Activated T-cell treated with anti-CD3 and anti-CD28 coated beads, Interleukin-2, amount 50 U/mL, for 48 hours (primary cell): ENCODE measurements at places on chromosomes 1 and 21.
A peak's percentile ranks its signal among the peaks of the same experiment; 100 is the strongest.

GRCh38 chr1:56511364-56511763 is 68.0 kb downstream of the PLPP3 start:
- DNase-seq, result no peak

DNA sequence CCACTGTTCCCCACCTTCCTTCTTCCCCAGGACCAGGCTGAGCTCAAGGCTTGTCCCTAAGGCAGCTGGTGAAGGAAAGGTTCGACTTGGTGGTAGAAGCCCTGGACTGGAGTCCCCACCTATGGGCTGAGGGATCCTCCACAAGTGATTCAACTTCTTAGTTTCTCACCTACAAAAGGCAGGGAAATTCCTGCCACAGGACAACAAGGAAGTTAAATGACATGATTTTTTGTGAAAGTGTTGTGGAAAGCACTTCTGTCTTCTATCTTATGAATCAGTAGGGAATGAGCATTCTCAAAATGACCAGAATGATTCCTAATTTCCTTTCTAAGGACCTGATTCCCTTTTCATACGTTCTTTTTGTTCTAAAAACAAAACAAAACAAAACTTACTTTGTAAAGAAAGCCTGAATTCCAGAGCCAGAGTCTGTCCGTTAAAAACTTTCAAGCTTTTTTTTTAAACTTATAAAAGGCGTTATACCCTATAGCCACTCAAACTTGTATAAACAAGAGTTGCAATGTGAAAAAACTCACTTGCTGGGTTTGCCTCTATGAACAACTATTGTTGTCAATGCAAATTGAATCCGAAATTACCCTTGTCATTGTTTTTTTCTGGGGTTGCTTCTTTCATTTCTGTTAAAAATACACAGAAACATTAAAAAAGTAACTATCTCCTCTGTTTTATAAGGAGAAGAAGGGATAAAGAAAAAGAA is 12.2 kb downstream of the KCNJ15 start:
- no peak for DNase-seq

- DNase-seq, result no peak
These were observed 677 bp upstream of the HSD11B1 start for GRCh38 chr1:209703834-209704504.

DNA sequence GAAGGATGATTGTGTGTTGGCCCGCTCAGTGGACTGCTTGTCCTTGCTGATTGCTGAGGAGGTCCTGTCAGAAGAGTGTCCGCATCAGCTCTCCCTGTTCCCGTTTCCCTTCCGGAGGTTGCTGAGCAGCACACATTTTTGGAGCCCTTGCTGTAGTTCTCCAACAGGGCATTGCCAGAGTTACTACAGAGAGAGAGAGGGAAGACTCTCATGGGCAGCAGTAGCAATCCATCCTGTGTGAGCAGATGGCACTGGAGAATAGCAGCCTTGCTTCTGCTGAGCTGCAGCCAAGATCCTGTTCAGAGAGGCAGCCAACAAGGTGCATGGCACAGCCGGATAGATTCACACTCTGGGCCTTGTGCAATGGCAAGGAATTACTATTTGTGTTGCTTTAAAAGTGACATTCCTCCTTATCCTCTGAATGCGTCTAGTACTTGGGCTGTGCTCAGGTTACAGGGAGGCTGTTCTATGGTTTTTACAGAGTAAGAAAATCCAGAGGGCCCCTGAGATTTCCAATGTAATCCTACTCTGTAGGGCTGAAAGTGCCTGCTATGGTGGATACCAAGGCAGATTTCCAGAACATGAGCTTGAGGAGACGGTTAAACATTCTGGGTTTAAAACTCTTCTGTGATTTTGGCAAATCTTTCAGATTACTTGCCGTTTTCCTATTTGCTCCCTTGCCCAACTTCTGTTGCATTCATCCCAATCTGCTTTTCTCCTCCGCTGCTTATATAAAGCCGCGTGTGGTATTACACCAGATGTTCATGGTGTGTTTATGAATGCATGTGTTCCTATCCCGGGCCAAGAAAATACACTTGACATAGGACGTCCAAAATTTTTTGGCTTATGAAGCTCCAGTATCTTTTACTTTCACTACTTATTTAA is 27.4 kb downstream of the AK4 start:
- no peak for DNase-seq

GRCh38 chr1:147168626-147169058 is 3.6 kb downstream of the PRKAB2 start:
- no peak for DNase-seq

DNA sequence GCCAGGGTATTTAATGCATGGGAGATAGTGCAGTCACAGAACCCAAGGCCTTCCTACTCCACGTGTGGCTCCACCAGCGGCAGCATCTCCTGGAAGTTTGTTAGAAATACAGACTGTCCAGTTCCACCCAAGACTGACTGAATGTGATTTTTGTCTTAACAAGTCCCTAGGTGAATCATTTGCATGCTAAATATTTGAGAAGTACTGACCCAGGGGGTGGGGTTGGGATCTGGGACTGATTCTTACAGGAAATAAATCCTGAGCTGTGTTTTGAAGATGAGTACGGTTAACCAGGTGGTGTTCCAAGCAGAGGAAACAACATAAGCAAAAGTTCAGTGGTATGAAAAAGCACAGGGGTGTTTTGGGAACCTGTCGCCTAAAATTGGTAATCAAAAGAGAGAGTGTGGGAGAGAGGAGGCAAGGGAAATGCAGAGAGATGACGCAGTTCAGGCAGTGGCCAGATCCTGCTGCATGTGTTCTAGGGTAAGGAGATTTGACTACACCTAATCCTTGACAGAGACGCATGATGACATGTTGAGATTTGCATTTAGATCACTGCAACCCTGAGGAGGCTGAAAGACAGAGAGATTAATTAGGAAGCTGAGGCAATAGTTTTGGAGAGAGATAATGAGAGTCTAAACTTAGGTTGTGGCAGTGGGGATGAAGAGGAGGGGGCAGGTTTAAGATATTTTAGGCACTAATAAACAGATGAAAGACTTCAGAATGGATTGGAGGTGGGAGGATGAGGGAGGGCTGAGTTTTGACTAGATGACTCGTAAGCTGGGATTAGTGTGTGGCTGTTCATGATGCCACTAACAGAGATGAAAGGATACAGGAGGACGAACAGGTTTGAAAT is 3.7 kb upstream of the ZNF326 start:
- DNase-seq, result no peak

- no peak for DNase-seq
These were observed 756 bp downstream of the RLF start for GRCh38 chr1:40161888-40162397.

GRCh38 chr1:86436041-86436440 is 12.1 kb downstream of the CLCA2 start:
- no peak for DNase-seq

DNA sequence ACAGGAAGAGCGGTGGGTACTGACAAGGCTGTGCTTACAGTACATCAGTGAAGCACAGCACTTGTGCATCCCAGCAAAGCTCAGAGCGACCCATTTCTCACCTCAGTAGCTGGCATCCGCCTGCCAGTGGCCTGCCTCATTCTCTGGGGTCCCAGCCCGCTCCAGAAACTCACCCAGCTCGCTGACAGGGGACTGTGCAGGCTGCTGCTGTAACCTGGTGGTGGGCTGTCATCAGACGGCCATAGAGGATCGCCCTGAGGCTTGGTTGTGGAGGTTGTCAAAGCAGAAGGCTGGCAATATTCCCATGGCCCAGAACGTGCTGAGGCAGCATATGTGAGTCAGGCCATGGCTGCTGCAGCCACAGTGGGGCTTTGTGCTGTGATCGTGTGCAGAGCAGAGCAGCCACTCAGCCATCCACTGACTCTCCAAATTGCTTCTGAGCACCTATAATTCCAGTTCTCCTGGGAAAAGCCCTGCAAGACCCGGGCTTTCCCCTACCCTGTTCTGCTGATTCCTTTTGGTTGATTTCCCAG is 13.6 kb upstream of the GPR137B start:
- DNase-seq, result no peak

- DNase-seq, result no peak
These were observed 23.7 kb upstream of the BCL10 start for GRCh38 chr1:85300140-85300539.

GRCh38 chr1:243946946-243947345 is 96.9 kb upstream of the AKT3 start:
- DNase-seq, result peak; percentile 28

GRCh38 chr1:211035821-211036380 is 98.0 kb downstream of the KCNH1 start:
- no peak for DNase-seq

GRCh38 chr1:168386949-168387586 is 106.4 kb downstream of the TBX19 start:
- peak; percentile 83 for DNase-seq

GRCh38 chr21:16504766-16505165 is 775.0 kb downstream of the USP25 start:
- DNase-seq, result no peak

GRCh38 chr1:25806418-25806817 is 6.4 kb downstream of the SELENON start:
- DNase-seq, result no peak

DNA sequence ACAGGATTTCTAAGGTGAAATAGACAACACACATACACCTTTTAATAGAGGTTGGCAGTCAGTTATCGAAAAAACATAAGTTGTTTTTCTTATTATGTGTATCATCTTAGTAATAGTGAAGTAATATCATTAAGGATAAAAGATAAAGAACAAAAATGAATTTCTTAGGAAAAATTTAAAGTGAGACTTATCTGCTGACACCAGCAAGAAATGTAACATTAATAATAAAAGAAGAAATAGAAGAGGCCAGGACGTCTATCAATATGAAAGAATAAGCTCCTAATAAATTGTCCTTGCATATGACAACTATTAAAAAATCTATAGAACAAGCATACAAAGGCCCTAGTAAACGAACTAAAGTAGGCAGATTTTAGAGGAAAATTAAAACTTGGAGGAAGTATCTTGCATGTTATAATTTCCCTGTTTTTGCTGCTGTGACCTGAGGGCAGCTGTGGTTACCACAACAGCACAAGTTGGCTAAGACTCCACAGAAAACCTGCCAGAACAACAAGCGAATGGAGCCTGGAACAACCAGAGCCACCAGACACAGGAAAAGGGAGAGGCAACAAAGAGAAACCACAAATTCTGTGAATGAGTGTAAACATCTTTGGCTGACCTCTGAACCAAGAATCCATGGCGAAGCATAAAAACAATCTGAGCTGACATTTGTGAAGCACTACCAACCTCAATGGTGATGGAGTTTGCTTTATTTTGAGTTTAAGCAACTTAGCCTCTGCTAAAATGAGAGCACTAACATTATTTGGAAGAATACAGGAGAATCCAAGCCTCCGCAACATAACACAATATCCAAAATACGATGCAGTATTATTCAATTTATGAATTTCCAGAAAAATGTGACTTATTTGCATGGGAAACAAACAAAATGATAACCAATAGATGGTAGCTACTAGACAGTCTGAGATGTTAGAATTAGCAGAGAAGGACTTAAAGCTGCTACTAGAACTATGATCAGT is 207.5 kb downstream of the KCNT2 start:
- no peak for DNase-seq

- no peak for DNase-seq
These were observed 151.0 kb downstream of the CDC7 start for GRCh38 chr1:91651661-91652071.

GRCh38 chr1:236836157-236836556 is 41.1 kb downstream of the MTR start:
- no peak for DNase-seq

GRCh38 chr1:153679337-153680119 is 1.0 kb downstream of the NPR1 start:
- DNase-seq, result peak; percentile 44

DNA sequence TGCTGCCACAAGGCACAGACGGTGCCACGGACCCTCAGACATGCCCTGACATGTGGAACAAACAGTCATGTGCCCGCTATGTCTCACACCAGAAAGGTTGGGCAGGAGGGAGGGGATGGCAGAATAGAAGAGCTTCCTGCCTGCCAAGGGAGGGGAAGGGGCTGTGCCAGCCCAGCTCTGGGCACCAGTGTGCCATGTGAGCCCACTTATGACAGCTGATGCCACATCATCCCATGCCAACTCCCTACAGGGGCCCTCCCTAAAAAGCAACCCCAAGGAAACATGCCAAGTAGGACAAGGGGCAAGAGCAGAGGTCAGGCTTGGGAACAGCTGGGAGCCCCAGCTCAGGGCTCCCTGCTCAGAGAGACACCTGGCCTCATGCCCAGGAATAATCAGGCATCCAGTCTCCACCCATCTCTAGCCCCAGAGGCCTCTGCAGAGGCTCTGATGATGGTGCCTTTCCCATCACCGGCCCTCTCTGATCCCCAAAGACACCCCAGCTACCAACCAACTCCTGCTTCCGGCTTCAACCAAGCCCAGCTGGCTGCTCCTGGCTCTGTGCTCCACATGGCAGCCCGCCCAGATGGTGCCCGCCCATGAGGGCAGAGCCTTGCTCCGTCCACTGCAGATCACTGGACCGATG is 10.3 kb downstream of the ADGRB2 start:
- DNase-seq, result no peak

DNA sequence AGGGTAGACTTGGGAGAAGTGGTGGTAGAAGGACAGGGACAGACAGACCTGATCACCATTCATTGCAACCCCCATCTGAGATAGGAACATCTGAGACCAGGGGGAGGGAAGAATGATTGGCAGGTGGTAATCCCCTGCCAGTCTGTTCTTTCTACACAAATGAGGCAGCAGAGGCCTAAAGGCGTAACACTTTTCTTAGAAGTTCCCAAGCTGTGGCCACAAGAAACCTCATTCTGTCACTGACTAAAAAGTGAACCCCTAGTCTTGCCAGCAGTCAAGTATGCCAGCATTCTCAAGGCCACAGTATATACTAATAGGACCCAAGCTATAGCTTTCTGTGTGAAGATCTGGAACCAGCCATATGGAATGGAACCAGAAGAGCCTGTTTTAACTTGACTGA is 638.0 kb downstream of the KCNT2 start:
- DNase-seq, result no peak

DNA sequence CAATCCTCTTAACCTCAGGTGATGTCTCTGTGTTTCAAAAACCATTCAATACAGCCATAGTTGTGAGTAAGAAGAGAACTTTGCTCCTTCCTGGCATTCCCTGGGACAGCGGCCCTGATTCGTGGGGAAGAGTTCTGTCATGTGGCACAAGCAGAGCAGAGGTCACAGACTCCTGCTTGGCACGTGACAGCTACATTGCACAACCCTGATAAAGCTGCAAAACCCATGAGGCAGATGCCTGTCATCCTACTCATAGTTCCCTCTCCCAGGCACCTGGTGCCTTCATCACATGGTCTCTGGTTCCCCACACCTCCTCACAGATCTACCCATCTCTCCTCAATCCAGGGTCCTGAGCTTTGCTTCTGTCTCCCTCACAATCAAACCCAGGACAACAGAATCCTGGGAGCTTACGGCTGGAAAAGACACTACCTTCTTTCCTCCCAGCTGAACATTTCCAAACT is 70.8 kb downstream of the PLPP3 start:
- no peak for DNase-seq

GRCh38 chr1:237411621-237412020 is 369.6 kb downstream of the RYR2 start:
- no peak for DNase-seq

- peak; percentile 25 for DNase-seq
These were observed at the start of gene KCNJ6 for GRCh38 chr21:37916310-37917051. Gene KCNJ6, minus strand, starts transcription at chr21:37916457. Its CDS starts 75,775 bp downstream, at chr21:37840682.

- DNase-seq, result no peak
These were observed 9.7 kb downstream of the SFT2D2 start for GRCh38 chr1:168235548-168235885.
